ENCODE measurements at places on chromosomes 1 and 21.
A peak's percentile ranks its signal among the peaks of the same experiment; 100 is the strongest.

DNA sequence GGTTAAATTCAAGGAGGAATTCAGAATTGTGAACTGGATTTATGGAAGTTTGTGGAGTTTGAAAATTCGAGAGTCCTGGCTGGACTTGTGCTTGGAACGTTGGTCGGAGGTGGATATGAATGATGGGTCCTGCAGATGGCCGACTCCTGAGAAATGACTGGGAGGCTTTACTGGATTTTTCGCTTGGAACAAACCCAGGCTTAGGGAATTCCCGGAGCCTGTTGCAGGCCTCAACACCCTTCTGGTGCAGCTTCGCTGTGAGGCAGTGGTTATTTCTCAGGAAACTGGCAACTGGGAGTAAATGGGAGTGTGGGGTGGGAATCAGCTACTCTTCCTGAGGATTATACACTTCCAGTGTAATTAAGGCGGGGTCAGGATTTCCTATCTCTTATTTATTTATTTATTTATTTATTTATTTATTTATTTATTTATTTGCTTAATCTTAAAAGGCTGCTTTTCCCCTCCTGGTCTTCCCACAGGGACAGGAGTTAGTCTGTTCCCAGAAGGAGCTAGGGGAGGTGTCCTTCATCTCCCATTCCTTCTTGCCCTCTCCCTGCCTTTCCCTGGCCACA is 21.1 kb downstream of the MAPKAPK2 start:
- DNase-seq: no peak

- DNase-seq: no peak
These were observed 6.0 kb upstream of the TFF3 start for GRCh38 chr21:42321231-42321630.

GRCh38 chr21:23963454-23963853 is 1643.8 kb downstream of the MRPL39 start:
- DNase-seq: peak; percentile 9

- DNase-seq: no peak
These were observed 25.0 kb downstream of the MCOLN2 start for GRCh38 chr1:84971957-84972356.

DNA sequence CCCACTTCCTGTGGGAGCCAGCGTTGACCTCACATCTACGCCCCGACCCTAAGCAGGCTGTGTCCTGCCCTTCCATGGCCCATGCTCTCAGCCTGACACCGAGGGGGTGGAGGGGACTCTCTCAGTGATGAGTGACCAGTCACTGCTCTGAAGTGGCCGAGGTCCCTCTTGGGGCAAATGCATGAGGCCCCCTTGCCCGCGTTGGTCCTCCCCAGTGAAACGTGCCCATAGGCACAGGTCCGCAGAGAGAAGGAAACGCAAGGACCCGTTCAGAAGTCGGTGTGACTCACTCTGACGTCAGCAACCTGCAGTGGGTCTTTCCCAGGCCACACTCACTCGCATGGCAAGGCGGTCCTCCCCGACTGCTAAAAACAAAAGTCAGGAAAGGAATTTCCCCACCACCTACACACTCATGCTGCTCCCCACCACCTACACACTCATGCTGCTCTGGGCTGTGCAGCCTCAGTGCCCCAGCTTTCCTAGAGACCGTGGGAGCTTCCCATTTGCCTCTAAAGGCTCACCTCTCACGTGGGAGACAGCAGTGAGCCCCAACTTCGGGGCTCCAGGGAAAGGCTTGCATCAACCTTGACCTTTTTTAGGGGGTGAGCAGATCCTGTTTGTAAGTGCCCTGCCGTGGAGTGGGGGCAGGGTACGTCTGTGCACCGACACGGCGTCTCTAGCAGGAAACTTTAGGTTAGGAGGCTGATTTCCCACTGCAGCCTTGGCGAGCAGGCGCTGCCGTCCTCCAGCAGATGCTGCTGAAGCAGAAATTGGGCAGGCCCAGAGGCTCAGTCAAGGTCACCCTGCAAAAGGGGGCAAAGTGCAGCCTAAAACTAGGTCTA is 11.4 kb downstream of the UBASH3A start:
- DNase-seq: peak; percentile 51

DNA sequence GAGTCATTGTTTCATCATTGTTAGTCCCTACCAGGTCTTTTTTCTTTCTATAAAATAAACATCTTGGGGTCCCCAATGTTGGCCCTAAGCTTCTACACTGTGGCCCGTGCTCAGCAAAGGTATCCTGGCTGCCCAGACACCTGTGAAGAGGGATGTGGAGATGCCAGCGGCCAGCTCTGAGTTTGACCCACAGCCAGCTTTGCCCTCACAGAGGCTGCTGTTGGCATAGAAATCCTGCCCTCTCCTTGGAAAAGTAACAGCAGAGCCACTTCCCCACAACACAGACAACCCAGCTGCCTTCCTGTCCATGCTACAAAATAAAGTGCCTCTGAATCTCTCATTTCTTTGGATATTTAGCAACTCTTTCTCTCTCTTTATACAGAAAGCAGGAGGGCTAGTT is 6.0 kb downstream of the TRIM62 start:
- no peak for DNase-seq

DNA sequence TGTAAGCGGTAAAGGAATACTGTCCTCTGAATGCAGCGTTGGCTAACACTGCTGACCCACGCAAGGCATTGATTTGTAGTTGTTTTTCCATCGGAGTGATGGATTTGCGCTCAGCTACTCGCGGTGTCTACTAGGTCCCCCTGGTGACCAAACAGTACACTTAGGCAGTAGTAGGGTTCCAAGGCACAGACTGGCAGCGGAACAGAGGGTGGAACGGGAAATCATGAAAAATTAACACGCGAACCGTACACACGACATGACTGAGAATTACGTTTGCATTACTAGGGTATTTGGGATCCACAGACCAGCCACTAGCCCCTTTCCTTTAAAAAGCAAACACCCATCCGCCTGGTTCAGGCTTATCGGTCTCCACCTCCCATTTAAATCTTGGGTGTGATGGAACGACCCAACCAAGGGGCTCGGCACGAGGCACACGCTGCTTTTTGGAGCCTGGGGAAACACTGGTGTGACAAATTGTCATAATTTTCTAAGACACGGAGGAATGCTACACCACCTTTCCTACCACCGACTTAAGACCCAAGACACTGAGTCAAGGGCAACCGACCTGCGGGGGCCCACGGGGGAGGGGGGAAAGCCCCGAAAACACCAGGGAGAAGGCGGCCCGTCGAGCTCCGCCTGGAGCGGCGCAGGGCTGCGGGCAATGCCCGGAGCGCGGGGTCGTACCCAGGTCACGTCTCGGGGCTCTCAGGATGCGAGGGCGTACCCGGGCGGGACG is 699 bp downstream of the DIPK1A start:
- DNase-seq: peak; percentile 83

DNA sequence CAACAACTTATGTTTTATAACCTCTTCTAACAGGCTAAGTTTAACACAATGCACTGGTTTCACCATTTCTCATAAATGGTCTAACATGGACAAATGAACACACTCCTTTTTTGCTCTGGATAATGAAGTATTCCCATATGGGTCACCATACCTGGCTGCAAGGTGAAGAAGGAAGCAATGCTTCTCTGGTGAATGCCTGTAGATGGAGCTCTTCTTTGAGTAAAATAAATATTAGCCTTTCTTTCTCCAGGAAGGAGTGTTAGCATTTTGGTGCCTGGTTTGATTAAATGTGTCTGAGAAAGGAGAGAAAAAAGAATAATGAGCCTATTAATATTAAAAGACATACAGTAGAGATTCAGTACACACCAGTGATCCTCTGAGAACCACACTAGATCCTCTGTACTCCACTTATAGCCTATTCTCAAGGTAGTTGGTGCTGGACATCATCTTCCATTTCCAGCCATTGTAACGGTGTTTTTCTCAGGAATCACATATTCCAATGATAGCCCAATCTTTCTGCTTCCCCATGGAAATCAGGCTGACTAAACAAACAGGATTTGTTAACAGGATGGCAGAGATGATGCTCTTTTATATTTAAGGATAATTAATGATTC is 17.6 kb downstream of the MTFR1L start:
- DNase-seq: no peak

- no peak for DNase-seq
These were observed 21.6 kb downstream of the URB1 start for GRCh38 chr21:32370998-32371766.

DNA sequence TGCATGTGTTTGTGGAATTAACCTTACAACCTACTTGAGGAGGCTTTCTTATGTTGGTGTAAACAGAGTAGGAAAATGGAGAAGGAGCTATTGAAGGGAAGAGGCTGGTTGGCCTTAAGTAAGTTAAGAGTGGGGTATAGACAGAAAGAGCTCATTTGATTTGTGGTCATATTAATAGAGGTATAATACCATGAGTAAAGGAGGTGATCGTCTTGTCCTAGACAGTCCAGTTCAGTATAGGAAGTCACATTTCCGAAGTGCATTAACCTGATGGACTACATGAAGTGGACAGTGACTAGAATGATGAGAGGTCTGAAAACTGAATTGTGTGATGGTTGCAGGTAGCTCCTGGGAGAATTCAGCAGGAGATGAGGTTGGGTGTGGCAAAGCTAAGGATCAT is 215.4 kb upstream of the ZC3H12A start:
- no peak for DNase-seq

GRCh38 chr1:110060034-110060661 is 10.3 kb downstream of the ALX3 start:
- peak; percentile 25 for DNase-seq

GRCh38 chr1:110207831-110208230 is 2.3 kb upstream of the KCNC4 start:
- peak; percentile 37 for DNase-seq

DNA sequence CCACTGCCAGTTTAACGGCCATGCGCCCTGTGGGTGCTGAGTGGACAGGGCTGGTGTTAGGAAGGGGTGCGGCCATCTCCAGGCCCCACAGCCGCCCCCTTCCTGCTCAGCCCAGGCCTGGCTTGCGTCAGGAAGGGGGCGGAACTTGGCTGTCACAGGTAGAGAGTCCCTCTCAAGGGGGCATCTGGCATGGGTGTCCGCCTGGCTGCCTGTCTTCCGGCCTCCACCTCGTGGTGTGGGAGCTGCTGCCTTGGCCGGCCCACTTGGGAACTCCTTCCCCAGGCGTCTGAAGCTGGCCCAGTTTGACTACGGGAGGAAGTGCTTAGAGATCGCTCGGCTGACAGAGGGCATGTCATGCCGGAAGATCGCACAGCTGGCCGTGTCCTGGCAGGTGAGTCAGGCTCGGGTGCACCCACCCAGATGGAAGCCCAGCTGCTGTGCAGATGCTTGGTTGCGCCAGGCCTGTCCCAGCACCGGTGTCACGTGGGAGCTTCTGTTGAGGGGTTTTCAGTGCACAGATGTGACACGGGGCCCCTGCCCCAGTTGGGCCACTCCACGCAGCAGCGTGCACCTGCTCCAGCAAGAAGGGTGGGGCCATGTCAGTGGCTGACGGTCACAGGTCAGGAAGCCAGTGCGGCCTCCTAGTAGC is 9.1 kb upstream of the ATAD3B start:
- DNase-seq: no peak

- DNase-seq: no peak
These were observed 407.4 kb downstream of the NTNG1 start for GRCh38 chr1:107548276-107548675.

DNA sequence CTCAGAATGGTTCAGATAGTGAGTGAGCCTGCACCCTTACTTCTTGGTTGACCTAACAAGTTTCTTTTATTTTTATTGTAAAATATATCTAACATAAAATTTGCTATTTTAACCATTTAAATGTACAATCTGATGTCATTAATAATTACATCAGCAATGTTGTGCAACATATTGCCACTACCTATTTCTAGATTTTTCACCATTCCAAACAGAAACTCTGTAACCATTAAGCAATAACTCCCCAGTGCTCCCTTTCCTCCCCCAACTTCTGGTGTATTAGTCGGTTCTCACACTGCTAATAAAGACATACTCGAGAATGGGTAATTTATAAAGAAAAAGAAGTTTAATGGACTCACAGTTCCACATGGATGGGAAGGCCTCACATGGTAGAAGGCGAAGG is 76.2 kb upstream of the TENT5C start:
- no peak for DNase-seq

GRCh38 chr1:173062150-173062938 is 11.6 kb upstream of the TNFSF18 start:
- peak; percentile 88 for DNase-seq

- no peak for DNase-seq
These were observed 36.9 kb downstream of the SIM2 start for GRCh38 chr21:36735724-36736320.

DNA sequence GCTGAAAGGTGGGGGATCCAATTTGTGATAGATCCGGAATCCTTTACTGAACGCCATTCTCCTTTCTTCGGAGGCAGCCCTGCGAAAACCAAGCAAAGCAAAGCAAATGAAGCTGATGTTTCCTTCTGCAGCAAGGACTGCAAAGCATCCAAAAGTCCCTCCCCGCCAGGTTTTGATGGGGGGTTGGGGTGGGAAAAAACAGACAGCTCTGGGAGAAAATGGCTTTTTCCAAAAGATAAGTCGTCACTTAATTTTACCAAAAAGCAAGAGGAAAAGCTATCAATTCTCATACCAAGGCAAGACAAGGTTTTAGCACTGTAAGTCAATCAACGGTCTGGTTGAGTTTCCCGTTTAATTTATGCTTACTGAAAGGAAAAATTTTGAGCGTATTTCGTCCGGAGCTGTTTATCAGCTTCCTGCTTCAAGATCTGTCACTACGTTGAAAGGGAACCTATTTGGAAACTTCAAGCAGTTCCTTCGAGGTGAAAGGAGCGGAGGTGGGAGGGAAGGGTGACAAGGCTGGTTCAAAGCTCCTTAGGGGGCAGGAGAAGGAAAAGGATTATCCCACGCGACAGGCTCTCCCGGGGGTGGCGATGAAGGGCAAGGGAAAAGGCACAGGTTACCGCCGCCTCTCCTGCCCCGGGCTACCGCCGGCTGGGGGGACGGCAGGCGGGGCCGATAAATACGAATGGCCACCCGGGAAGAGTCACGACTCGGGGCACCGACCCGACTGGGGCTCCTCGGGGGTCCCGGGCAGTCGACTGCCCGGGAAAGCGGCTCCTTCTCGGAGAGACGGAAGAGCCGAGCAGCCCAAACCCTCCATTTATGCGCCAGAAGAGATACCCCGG is 750 bp downstream of the SYNJ1 start:
- peak; percentile 23 for DNase-seq

GRCh38 chr1:218463194-218464156 is 118.3 kb downstream of the TGFB2 start:
- peak; percentile 81 for DNase-seq

DNA sequence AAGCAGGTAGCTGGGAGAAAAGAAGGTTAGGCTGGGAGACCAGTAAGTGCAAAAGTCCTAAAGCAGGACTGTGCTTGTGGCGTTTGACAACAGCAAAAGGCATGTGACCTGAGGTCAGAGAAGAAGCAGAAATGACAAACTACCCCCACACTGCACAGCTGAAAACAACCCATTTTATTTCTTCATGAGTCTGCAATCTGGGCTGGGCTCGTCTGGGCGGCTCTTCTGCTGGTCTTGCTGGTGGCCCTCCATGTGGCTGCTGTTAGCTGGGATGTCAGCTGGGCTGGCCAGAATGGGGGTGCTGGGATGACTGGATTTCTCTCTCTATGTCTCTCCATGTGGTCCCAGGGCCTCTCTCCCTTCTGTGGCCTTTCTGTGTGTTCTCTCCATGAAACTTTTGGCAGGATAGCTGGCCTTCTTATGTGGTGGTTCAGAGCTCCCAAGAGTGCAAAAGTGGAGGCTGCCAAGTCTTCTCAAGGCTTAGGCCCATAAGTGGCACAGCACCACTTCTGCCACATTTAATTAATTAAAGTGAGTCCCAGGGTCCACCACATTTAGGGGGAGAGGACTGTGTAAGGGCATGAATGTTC is 128.6 kb downstream of the RIPK4 start:
- DNase-seq: no peak

Measured in fibroblast of skin of right biceps (primary cell).